Activated T-helper 1 cell treated with anti-CD3 and anti-CD28 coated beads, Interleukin-12 subunit alpha, Interleukin-12 subunit beta, Interleukin-2, Interleukin-4 antibody, amounts not matched to agents 30 ng/mL and 10 ng/mL and 1 ng/mL, durations not matched to agents 14 hours and 24 hours and 36 hours (primary cell): ENCODE measurements at places on chromosomes 1 and 21.

DNA sequence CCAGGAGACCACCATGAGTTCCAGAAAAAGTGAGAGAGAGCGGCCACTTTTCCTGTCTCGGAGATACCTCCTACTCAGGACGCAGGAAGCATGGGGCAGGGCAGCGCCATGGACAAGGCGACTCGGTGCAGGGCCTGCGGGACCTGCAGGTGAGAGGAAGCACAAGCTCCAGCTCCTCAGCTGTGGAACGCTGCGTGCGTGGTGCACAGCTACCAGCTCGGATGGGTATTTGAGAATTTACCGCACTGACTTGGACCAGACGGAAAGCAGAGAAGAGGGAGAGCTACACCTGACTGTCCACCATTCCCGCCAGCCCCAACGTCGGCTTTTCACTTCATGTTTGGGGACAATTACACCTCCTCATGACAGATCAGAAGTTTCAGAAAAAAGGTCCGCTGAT lies 8.2 kb upstream of the CDK11A start:
- DNase-seq = no peak

- no peak for DNase-seq
Measured at GRCh38 chr21:20108016-20108415, 890.2 kb upstream of the NCAM2 start.

DNA sequence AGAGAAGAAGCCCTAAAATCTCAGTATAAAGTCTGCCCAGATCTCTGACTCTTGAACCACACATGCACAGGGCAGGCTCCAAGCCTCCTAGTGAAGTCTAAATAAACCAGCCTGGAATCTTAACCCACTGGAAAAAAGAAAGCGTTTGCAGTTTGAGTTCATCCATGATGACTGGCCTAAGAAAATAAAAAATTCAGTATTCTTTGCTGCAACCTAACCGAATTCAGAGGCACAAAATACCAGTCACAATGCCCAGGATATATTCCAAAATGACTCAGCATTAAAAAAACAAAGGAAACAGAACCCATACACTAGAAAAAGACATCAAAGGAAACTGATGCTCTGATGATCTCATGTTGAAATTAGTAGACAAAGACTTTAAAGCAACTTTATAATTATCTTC lies 269.2 kb downstream of the SDCCAG8 start:
- no peak for DNase-seq

GRCh38 chr21:26845066-26845758 lies at the start of gene ADAMTS1:
Gene ADAMTS1 (minus strand): TSS chr21:26845409. CDS start chr21:26844954, 455 bp downstream.
- no peak for DNase-seq

- no peak for DNase-seq
Measured at GRCh38 chr1:206560007-206560716, 52.1 kb downstream of the EIF2D start.
